ENCODE measurements at places on chromosomes 7 and 10.
A peak's percentile ranks its signal among the peaks of the same experiment; 100 is the strongest.

DNA sequence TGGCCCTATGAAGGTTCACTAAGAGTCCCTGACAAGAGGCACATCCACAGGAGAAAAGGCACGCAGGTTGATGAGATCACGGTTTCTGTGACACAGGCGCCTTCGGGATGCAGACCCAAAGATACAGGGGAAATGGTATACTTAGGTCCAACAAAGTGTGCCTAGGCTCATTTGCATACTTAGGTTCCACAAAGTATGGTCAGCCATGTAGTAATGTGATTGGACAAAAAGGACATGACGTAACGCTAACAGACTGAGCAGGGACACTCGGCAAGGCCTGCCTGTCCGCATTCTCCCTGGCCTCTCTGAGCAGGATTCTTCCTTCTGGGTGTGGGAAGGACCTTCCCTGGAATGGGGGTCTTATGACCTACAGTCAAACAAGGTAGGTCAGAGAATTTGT lies 190.6 kb downstream of the CELF2 start:
- DNase-seq: no peak

GRCh38 chr7:151062399-151063211 lies 3.2 kb downstream of the SLC4A2 start:
- DNase-seq: peak; percentile 78

DNA sequence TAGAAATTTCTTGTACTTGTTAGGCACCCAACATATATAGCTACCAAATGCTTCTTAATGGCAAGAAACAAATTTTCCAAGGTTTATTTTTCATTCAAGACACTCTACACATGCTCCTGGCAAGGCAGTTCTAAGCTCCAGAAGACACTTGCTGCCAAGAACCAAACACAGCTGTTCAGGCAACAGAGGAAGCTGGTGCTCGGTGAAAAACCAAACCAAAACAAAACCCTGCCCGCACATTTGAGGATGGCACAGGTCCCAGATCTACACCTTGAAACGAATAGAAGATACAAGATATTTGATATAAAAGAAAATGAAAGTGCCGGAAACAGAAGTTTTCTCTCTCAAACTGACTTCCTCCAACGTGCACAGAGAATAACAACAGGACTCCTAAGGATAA lies 4.9 kb upstream of the DNTT start:
- DNase-seq: no peak

DNA sequence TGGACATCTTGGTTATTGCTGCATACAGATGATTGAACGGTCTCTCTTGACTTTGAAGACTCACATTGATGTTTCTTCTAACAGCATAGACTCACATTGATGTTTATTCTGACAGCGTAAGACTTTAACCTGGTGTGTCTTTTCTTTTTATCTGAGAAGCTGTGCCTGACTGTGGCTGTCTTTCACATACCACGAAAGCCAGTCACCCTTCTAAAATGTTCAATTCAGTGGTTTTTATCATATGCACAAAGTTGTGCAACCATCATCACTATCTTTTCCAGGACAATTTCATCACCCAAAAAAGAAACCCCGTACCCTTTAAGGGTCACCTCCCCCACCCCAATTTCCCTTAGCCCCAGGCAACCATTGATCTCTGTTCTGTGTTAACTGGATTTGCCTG lies 24.7 kb downstream of the CELF2 start:
- peak; percentile 61 for DNase-seq

DNA sequence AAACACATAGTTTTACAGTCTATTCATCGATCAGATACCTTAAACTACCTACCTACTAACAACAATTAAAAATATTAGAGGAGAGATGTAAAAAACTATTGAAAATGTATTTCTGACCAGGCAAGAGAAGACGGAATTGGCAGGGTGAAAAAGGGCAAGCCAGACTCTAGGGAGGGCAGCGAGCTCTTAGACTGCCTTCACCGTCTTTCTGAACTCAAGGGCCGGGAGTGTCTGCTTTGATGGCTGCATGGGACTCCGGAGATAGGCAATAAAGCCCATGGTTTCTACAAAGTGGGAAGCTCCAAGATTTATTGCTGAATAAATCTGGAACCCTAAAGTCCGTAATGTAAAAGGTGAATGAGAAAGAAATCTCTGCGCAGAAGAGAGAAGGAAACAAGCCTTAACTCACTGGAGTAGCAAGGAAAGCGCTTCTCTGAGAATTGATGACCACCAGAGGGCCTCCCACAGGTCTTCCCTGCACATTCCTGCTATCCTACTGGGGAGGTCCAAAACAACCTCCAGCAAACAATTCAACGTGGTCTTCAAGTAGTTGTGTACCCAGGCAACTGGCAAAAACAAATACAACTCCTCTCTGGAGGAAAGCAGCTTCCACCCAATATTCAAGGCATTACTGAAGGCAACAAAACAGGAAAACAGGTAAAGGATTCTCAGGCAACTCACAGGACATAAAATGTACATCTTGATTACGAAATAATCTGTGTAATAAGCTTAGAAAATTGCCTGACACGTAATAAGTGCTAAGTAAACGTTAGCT lies 181.3 kb downstream of the SDK1 start:
- DNase-seq: peak; percentile 75

- DNase-seq: peak; percentile 64
Measured at GRCh38 chr10:3010816-3011460, 56.4 kb upstream of the PFKP start.

- DNase-seq: no peak
Measured at GRCh38 chr7:114218283-114218682, 196.3 kb upstream of the FOXP2 start.

- DNase-seq: no peak
Measured at GRCh38 chr10:49099046-49099445, 16.3 kb downstream of the VSTM4 start.

DNA sequence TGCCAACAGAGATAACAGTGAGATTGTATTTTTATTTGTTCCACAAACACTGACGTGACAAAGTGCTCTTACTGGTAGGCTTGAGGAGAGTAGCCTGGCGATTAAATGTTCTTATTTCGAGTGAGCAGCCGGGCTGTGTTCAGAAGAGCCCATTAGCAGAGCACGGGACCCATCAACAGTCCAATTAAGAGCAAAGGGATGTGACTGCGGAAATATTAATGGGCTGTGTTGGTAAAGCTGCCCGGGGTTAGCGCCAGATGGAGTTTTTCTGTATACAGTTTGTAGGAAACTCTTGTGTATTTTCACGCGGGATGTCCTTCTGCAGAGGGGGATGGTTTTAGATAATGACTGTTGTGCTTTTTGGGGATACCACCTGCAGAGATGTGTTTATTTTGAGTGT lies 104.3 kb downstream of the KIAA1217 start:
- no peak for DNase-seq

GRCh38 chr7:82507976-82508677 lies 64.5 kb upstream of the CACNA2D1 start:
- DNase-seq: no peak

DNA sequence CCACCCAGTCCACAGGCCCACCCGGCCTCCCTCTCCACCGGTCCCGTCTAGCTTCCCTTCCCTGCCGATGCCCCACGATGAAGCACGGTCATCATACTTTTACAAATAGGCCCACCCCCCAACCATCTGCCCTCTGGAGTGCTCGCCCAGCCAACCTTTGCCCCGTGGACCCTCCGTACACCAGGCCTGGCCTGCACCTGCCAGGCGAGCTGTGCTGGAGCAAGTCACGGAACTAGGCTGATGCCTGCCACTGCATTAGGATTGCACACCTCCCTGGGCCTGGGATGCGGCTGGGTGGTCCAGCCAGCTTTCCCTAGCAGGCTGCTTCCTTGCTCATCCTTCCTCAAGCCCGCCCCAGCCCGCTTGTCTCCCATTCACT lies 44.7 kb downstream of the PPIF start:
- DNase-seq: no peak

GRCh38 chr7:81248420-81248819 lies 329.6 kb upstream of the SEMA3C start:
- no peak for DNase-seq

DNA sequence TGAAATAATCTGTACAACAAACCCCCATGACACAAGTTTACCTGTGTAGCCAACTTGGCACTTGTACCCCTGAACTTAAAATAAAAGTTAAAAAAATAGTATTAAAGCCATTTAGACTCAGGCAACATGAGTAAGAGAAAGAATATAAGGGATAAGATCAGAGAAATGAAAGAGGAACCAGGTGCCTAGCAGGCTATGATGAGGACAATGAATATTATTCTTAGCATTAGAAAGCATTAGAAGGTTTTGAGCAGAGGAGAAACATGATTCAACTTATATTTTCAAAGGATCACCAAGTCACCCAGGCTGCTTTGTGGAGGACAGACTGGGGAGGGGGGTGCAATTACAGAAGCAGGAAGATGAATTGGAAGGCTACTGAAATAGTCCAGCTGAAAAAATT lies 48.1 kb upstream of the TES start:
- DNase-seq: no peak

GRCh38 chr10:8389630-8390029 lies 335.1 kb downstream of the GATA3 start:
- DNase-seq: no peak

DNA sequence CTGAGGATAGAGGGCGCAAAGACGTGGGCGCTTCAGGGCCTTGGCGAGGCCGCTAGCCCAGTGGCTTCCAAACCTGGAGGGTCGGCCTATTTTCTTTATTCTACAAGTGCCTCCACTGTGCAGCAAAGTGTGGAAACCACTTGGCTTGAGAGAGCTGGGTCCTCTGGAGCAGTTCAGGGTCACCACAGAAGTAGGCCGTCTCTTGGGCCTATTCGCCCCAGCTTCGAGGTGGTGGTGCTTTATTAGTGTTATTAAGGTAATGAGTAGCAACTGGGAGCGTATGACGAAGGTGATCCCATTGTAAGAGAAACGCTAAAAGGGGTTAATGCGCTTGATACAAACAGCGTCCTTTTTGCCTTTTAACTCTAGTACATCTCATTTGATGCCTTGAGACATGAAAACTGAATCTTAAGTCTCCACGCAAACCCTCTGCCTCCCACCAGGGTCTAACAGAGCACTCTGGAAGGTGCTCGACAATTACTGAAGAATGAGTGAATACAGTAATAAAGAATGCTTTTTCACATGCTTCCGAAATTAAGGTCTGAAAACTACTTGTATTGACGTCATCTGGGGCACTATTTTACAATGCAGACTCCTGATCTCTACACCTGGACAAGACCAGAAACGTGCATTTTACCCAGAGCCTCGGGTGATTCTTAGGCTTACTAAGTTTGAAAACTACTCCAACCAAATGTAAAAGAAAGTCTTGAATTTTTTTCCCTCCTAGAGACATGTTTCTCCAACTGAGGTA lies 647 bp upstream of the GSAP start:
- no peak for DNase-seq

GRCh38 chr7:148011753-148012152 lies 578.8 kb upstream of the C7orf33 start:
- no peak for DNase-seq

DNA sequence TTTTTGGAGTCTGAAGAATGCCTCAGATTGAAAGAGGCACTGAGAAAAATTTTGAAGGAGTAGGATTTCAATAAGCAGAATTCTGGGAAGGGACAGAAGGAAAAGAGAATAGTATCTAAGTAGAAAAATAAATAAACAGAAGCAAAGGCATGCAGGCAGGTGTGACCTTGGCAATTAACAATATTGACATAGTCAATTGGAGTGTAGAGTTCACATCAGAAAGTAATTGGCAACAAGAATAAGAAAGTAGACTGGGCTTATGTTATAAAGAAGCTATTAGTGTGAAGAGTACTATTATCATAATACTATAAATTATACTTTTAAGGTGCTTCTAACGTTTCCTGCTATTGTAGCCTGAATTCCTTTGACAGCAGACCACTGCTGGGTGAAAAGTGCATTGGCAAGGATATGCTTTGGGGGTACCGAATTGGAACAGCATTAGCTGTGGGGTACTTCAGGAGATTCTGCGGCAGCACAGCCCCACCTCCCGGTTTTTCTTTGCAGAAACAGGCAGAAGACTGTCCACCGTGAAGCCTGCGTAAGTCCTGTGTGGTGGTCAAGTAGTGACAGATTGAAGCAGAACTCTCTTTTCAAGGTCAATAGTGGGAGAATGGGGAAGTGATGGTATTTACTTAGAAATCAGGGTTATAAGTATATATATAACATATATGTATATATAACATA lies 357.0 kb downstream of the THSD7A start:
- no peak for DNase-seq

- DNase-seq: peak; percentile 64
Measured at GRCh38 chr7:93566876-93567275, 7.6 kb downstream of the CALCR start.

- DNase-seq: no peak
Measured at GRCh38 chr7:71752171-71752935, 620.4 kb downstream of the GALNT17 start.

GRCh38 chr7:2760098-2760889 lies 72.3 kb downstream of the AMZ1 start:
- no peak for DNase-seq

DNA sequence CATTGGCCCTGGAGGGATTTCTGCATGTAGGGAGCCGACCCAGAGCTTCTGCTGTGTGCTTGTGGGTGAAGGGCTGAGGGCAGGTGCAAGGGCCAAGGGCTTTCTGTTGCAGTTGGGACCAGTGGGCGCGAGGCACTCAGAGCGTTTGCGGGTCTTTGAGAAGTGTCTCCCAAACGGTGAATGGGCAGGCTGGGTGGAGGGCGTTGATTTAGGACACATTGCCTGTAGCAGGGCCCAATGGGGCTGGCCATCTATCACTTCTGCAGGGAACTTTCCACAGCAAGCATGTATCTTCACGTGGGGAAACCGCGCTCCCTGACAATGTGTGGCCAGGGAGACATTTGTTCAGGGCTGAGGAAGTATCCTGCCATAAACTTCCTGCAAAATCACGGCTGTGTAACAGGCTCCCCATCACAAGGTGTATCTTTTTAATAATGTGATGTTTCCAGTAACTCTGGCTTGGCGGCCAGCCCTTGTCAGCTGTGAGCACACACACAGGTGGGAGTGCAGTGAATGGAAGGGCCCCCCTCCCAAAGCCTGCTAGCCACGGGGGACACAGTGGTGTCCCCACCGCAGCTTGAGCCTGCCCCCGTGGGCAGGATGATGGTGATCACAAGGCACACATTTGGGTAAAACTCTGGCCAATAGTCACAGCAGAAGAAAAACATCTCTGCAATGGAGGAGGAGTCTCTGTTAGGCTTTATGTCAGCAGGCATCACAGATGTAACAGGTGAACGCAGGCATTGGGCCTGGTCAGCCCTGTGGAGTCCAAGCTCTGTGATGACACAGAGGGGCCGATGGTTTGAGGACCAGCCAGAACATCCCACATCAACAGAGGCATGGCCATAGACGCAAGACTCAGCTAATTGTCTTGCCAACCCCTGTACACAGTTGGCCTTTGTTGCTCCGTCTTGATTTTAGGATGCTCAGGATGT lies 84.3 kb downstream of the GLRX3 start:
- DNase-seq: no peak

- DNase-seq: peak; percentile 43
Measured at GRCh38 chr10:44857363-44858016, 53.6 kb upstream of the TMEM72 start.

Data from amniotic epithelial cell (primary cell).